ENCODE measurements at places on chromosomes 2 and 18. TPM values are rescaled to one million over a fixed set of nuclear protein-coding genes. Genes with fewer than 3 reads are reported as not detected.

Gene KATNAL2
- 2.1 TPM for total RNA-seq

Gene IGFBP5
- total RNA-seq: not detected

Gene MARCO
- 2.4 TPM for total RNA-seq

GRCh38 chr18:33507019-33507418 is 66.5 kb upstream of the CCDC178 start:
- DNase-seq: no peak

GRCh38 chr2:121038891-121039616 is 245.9 kb downstream of the TFCP2L1 start:
- peak; percentile 90 for DNase-seq

DNA sequence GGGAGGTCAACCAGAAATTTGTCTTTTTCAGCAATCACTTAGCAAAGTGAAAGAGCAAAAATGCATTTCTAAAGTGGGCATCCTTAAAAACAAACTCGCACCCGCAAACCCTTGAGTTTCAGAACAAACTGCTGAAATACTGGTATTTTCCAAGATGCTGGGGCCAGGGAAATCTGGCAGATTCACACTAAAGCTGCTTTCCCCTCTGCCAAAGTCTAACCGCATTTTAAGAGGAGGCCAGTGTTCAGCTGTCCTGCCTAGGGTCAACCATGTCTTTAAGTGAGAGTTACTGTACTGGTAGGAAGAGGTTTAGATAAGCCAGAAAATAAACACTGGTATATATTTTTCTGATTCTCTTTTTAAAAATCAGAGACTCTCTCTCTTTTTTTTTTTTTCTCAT is 55.9 kb downstream of the ACVR1 start:
- no peak for DNase-seq

Data from MCF 10A (cell line).